ENCODE measurements at places on chromosomes 7 and 10.

- no peak for DNase-seq
Measured at GRCh38 chr10:43649185-43649523, 473 bp upstream of the ZNF32 start.

- DNase-seq: no peak
Measured at GRCh38 chr10:132714986-132715775, 70.8 kb downstream of the NKX6-2 start.

GRCh38 chr7:68888971-68889385 is 709.3 kb upstream of the AUTS2 start:
- no peak for DNase-seq

GRCh38 chr10:78417425-78418370 is 384.0 kb downstream of the RPS24 start:
- no peak for DNase-seq

DNA sequence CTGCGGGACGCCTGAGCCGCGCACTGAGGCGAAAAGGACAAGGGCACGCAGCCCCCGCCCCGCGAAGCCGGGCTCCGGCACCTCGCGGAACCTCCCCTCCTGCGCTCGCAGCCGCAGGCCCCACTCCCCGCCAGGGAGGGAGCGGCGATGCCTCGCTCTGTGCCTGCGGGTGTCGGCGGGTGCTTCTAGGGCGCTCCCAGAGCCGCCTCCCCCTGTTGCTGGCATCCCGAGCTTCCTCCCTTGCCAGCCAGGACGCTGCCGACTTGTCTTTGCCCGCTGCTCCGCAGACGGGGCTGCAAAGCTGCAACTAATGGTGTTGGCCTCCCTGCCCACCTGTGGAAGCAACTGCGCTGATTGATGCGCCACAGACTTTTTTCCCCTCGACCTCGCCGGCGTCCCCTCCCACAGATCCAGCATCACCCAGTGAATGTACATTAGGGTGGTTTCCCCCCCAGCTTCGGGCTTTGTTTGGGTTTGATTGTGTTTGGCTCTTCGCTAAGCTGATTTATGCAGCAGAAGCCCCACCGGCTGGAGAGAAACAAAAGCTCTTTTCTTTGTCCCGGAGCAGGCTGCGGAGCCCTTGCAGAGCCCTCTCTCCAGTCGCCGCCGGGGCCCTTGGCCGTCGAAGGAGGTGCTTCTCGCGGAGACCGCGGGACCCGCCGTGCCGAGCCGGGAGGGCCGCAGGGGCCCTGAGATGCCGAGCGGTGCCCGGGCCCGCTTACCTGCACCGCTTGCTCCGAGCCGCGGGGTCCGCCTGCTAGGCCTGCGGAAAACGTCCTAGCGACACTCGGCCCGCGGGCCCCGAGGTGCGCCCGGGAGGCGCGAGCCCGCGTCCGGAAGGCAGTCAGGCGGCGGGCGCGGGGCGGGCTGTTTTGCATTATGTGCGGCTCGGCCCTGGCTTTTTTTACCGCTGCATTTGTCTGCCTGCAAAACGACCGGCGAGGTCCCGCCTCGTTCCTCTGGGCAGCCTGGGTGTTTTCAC is 519 bp downstream of the ITGB8 start:
- DNase-seq: no peak

- DNase-seq: no peak
Measured at GRCh38 chr10:113562704-113563103, 9.9 kb downstream of the HABP2 start.

GRCh38 chr7:27203365-27203953 is 3.6 kb upstream of the HOXA13 start:
- DNase-seq: no peak

DNA sequence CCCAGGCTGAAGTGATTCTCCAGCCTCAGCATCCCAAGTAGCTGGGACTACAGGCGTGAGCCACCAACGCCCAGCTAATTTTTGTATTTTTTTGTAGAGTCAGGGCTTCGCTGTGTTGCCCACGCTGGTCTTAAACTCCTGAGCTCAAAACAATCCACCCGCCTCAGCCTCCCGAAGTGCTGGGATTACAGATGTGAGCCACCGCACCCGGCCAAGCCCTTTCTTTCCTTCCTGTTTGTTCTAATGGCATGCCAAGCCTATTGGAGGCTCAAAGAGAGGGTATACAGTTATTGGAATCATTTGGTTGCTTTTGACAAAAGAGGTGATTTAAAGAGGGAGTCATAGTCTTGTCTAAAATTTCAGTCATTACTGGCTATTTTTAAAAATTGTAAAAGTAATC is 46.0 kb upstream of the TRIM8 start:
- no peak for DNase-seq

- no peak for DNase-seq
Measured at GRCh38 chr10:36195364-36195763, 553.3 kb upstream of the FZD8 start.

DNA sequence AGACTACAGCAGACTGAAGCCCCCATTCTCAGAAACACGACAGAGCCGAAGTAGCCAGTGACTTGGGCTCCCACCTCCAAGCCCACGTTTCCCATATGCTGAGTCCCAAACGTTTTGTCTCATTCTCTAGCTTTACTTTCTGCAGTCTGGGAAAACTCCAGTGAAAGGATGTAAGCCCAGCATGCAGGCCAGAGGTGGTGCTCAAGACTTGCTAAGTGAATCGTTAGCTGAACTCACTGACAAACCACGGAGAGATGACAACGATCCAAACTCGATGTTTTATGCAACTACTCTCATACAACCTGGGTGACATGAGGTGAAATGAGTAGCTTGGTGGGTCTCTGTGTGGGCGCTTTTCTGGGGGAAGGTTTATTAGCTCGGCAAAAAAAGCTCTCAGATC is 731.8 kb downstream of the SUGCT start:
- DNase-seq: no peak

DNA sequence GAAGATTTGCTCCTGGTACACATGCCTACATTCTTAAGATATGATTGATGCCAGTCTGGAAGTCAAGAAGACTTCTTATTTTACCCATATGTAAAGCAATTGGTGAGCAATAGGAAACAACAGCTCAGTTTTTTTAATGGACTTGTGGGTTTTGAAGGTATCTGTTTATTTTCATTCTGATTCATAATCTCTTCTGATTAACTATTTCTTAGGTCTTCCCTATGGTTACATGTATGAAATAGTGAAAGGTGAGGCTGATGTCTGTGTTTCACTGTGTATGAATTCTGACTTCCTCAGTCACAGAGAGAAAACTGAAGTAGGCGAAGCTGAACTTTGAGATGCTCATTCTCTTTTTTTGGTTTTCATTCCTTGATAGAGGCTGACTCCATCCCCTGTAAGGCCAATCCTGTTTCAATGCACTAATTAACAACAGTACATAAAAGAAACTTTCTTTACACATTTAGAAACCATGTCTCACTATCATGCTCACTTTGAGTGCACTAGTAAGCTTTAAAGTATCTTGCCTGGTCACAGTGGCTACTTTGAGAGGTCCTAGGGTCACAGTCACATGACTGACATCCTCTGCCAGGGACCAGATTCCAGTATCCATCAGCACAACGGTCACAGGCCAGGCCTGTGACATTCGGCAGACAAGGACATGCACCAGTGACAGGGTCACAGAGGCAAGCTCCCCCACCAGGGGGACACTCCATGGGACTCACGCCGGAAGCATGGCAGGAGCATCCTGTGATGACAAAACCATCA is 59.5 kb upstream of the LAMB1 start:
- no peak for DNase-seq

DNA sequence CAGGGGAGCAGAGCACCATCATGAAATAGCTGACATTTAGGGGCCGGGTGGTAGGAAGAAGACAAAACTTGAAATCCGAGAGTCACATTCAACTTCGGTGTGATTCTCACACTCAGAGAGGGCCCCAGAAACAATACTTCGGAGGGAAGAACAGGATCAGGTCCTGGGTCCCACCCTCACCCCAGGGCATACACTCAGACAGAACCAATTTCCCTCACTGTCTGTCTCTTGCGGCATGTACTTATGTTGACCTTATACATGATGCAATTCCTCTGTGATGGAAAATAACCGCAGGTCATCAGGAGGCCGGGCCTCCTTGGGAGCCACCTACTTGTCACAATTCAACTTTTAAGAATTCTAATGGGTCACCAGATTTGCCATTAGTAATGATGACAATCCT is 26.3 kb upstream of the HMX3 start:
- DNase-seq: no peak

- no peak for DNase-seq
Measured at GRCh38 chr10:24262929-24263590, 54.1 kb downstream of the KIAA1217 start.

DNA sequence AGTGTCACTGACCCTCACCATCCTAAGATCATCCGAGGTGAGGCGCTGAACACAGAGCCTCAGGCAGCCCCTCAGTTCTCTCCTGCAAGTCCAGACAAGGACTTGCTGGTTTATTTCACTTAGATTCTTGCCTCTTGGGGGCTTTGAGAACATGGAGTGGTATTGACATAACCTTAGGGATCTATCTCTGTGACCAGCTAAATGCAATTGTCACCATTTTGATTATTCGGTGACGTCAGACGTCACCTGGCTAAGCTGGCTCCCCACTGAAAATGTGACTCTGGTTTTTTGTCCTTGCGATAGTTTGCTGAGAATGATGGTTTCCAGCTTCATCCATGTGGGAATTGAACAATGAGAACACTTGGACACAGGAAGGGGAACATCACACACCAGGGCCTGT is 49.2 kb upstream of the SFMBT2 start:
- no peak for DNase-seq

DNA sequence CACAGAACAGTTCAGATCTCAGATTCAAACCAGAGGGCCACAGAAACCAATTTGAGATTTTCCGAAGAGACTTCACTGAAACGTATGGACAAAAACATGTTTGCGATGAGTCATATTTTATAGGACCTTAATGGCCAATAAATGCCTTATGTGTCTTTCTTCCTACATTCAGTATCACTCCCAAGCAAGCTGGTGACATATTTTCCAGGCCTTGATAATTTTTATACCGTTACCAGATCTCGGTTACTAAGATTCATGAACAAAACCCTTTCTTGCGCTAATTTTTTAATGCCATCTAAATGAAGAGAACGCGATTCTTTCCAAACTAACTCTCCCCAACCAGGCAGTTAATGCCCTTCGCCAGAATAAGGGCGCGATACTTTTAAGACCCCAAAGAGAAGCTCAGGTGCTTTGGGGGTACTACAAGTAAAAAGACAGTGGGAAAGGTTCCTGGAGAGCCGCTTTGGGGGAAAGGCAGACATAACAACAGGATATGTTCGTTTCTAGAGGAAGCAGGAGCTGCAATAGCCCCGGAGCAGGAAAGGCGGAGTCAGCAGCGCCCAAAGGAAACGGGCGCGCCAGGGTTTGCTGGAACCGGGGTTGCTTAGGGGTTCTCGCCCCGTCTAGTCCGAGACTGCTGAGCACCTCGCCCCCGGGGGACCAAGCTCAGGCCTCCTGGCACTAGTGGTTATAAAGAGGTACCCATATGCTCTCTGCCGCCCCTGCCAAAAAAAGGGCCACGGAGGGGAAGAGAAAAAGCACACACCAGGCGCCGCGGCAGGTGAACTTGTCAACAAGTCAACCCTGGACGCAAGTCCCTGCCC is 884 bp downstream of the ICA1 start:
- DNase-seq: no peak

GRCh38 chr10:88952647-88953111 is at the start of gene ACTA2:
Gene ACTA2 (minus strand): TSS chr10:88952773. CDS start chr10:88948930, 3,843 bp downstream.
- no peak for DNase-seq

DNA sequence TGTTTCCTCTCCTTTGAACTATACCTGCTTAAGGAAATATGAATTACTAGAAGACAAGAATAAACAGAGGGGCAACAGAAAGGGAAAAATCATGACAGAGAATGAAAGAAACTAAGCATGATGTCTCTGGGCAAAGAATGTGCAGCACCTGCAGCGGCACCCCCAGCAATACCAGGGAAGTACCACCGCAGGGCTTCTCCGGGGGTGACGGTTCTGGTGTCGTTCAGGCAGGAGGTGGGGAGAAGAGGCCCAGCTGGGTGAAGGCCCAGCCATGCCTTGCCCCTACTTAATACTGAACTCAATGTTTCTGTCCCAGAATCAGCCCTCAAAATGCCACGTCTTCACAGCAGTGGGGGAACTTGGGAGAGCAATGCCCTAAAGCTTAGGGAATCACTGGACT is 337.6 kb downstream of the CDC14C start:
- DNase-seq: no peak

DNA sequence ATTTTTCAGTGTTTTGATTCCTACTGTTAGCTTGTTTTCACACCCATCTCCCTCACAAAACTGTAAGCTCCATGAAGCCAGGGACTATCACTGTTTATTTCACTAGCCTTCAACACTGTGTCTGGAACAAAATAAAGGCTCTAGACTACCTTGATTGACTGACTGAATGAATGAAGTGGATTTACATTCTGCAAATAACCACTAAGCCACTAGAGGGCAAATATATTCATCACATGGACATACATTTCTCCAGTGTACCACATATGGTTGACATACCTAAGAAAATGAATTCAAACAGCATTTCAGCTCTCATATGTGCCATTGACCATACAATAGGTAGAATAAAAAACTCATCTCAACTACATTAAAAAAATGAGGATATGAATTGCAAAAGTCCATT is 185.9 kb downstream of the RAB11FIP2 start:
- no peak for DNase-seq

GRCh38 chr10:48446785-48447184 is 140.3 kb downstream of the MAPK8 start:
- no peak for DNase-seq

- DNase-seq: no peak
Measured at GRCh38 chr10:59601985-59602384, 107.7 kb downstream of the SLC16A9 start.

- no peak for DNase-seq
Measured at GRCh38 chr10:9012312-9012711, 957.8 kb downstream of the GATA3 start.
